ENCODE measurements at places on chromosomes 13 and 19. TPM values are rescaled to one million over a fixed set of nuclear protein-coding genes. Genes with fewer than 3 reads are reported as not detected.

Gene ZNF541
- total RNA-seq = not detected

Gene F10
- total RNA-seq = not detected

Gene SCN1B
- total RNA-seq = 20.9 TPM

Gene KLK14
- total RNA-seq = 0.71 TPM

Gene CPAMD8
- 0.11 TPM for total RNA-seq

Gene CACNG6
- 11.6 TPM for total RNA-seq

Gene SULT2A1
- total RNA-seq = not detected

Gene CEACAM20
- total RNA-seq = not detected

Gene ODAD3
- 2.4 TPM for total RNA-seq

Measured in A549 treated with GW870086 at 1 μM for 4 hours (cell line).